Stimulated activated memory B cell treated with anti-CD40 and anti-IgM and Interleukin-4, amounts not matched to agents 10 μg/mL and 1 μg/mL and 100 μg/mL, for 72 hours (primary cell): ENCODE measurements at places on chromosomes 2 and 18.

GRCh38 chr2:226649871-226650660 lies 149.6 kb downstream of the IRS1 start:
- H3K27ac ChIP-seq: no peak overlapping the region
- ATAC-seq: peak; percentile 44
- H3K4me3 ChIP-seq: no peak overlapping the region
- H3K4me1 ChIP-seq: peaks cover 14% of the 10 kb centered on the region

GRCh38 chr2:15181092-15181745 lies 379.9 kb downstream of the NBAS start:
- H3K27me3 ChIP-seq: no peaks in the 10 kb centered on the region
- H3K27ac ChIP-seq: no peak overlapping the region
- no peak overlapping the region for H3K4me3 ChIP-seq
- no peak for ATAC-seq

- H3K4me1 ChIP-seq: no peaks in the 10 kb centered on the region
- H3K27me3 ChIP-seq: no peaks in the 10 kb centered on the region
- no peak overlapping the region for H3K27ac ChIP-seq
- H3K4me3 ChIP-seq: no peak overlapping the region
Observed at GRCh38 chr18:62085756-62086155, 101.1 kb downstream of the PIGN start.

DNA sequence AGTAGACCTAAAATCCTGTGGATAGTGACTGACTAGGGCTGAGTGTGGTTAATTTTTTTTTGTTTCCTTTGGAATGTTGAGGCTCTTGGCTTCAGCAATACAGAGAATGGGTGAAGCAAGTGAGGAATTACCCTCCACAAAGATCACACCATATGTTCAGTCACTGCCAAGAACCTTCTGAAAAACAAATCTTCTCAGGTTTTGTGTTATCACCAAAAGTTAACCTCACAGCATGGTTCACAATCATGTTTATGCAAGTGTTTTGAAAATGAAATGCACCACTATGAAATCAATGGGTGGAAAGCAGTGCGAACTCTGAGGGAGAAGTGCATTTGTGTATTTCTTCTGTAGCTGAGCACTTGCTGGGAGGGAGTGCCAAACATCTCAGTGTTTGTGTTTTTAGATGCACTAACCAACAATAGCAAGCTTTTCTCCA lies 44.4 kb downstream of the SPATS2L start:
- H3K27me3 ChIP-seq: peaks cover 32% of the 10 kb centered on the region
- ATAC-seq: no peak
- H3K36me3 ChIP-seq: no peaks in the 10 kb centered on the region
- H3K4me1 ChIP-seq: no peaks in the 10 kb centered on the region
- H3K27ac ChIP-seq: no peak overlapping the region
- H3K4me3 ChIP-seq: no peak overlapping the region

GRCh38 chr18:8685141-8685913 lies 20.0 kb upstream of the MTCL1 start:
- ATAC-seq: no peak
- H3K4me1 ChIP-seq: no peaks in the 10 kb centered on the region
- H3K4me3 ChIP-seq: no peak overlapping the region
- H3K36me3 ChIP-seq: no peaks in the 10 kb centered on the region
- H3K27ac ChIP-seq: no peak overlapping the region

DNA sequence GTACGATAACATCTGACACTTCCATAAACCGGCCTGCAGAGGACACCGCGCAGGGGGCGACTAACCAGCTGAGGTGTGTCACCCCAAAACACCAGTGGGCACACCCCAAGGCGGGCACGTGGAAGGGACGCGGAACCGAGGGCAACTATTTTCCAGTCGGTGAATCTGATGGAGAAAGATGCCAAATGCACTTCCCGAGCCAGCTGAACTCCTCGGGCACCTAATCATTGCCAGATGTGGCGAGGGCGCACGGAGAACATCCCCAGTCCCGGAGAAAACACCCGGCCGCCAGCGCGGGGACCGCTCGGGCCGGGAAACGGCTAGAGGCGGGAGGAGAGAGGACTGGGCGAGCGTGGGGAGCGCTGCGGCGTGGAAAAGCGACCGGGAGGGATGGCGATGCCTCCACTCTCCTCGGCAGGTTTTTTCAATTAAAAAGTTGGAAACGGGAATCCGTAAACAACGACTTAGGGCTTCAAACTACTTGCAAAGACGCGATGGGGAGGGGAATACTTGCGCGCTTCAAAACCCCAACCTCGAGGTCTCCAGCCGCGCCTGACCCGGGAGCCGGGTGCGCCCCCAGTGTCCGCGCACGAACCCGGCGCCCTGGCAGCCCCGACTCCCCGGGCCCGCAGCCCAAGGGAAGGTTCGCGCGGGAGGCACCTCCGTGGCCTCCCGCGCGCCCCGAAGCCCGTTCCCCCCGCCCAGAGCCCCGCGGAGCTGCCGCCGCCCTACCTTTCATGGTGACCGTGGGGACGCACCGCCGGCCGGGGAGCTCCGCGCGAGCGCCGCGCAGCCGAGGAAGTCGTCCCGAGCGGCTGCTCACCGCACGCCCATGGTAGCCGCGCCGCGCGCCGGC lies 497 bp downstream of the COLEC12 start:
- no peak for ATAC-seq
- H3K36me3 ChIP-seq: no peaks in the 10 kb centered on the region
- H3K27me3 ChIP-seq: peaks cover 51% of the 10 kb centered on the region
- H3K27ac ChIP-seq: no peak overlapping the region

- no peak overlapping the region for H3K4me3 ChIP-seq
- no peaks in the 10 kb centered on the region for H3K36me3 ChIP-seq
- ATAC-seq: no peak
- no peaks in the 10 kb centered on the region for H3K4me1 ChIP-seq
- no peaks in the 10 kb centered on the region for H3K27me3 ChIP-seq
- H3K27ac ChIP-seq: no peak overlapping the region
Observed at GRCh38 chr18:14970027-14970426, 222.1 kb downstream of the ANKRD30B start.

DNA sequence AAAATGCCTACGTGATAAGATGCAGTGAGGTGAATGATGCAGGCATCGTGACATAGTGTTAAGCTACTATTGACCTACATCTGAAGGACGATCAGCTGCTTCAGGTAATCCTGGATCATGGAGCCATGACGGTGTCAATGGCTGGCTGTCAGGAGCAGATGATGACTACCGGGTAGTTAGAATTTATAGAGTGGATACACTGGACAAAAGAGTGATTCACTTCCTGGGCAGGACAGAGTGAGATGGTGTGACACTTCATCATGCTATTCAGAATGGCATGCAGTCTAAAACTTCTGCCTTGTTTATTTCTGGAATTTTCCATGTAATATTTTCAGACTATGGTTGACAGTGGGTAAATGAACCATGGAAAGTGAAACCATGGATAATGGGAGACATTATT lies 29.5 kb downstream of the METTL8 start:
- H3K4me3 ChIP-seq: no peak overlapping the region
- H3K27ac ChIP-seq: peak overlapping the region; percentile 82
- peaks cover 47% of the 10 kb centered on the region for H3K4me1 ChIP-seq
